ENCODE measurements at places on chromosomes 1 and 21.

DNA sequence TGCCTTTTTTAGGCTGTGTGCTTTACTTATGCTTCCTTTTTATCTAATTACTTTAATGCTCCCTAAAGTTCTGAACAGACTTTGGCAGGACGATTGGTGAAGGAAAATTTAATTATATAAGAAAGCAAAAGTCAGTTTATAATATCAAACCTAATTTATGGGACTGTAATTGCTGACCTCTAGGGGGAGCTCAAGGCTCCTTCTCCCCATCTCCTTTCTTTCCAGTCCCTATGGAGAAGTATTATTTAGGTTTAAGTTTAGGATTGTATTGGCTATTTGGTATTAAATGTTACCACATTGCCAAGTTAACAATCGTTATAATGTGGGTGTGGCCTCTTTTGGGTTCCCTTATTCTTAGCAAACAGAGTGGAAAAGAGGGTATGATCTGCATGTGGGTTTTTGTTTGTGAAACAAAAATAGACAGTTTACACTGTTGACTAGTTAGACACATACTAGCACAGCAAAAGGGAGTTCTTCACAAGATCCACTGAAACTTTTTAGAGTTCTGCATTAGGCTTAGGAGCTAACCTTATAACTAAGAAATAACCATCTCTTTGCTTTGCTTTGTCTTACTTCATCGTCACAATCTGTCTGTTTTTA, 48.2 kb upstream of the TNFSF4 start:
- DNase-seq = no peak

DNA sequence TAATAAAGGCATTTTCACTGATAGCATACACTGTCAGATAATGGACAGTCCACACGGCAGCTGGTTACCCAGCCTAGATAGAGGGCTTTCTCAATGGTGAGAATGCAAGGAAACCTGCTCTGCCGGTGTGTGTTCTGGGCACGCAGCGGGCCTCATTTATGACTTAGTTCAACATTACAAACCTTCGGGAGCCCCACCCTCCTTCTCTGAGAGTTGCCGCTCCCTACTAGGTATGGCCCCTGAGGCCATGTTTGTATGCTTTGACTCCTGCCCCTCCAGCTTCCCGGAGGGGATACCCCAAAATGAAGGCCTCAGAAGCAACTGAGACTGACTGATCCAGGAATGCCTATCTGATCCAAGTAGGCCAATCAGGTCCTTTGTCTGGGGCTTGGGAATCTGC, 17.2 kb upstream of the FABP3 start:
- DNase-seq = peak; percentile 88

- no peak for DNase-seq
These were observed 179.9 kb downstream of the DENND1B start for GRCh38 chr1:197595304-197595904.

- peak; percentile 90 for DNase-seq
These were observed 22.5 kb downstream of the CHD5 start for GRCh38 chr1:6157528-6158174.

All from islet precursor cell (in vitro differentiated cells).